ENCODE measurements at places on chromosomes 3 and 15.

- no peak for DNase-seq
Observed at GRCh38 chr3:94862703-94863102, 799.8 kb downstream of the NSUN3 start.

GRCh38 chr3:72763751-72764440 is 84.3 kb downstream of the SHQ1 start:
- no peak for DNase-seq

- DNase-seq, result no peak
Observed at GRCh38 chr3:43755516-43756200, 64.9 kb downstream of the ABHD5 start.

- no peak for DNase-seq
Observed at GRCh38 chr3:50411229-50411628, 51.9 kb upstream of the TMEM115 start.

DNA sequence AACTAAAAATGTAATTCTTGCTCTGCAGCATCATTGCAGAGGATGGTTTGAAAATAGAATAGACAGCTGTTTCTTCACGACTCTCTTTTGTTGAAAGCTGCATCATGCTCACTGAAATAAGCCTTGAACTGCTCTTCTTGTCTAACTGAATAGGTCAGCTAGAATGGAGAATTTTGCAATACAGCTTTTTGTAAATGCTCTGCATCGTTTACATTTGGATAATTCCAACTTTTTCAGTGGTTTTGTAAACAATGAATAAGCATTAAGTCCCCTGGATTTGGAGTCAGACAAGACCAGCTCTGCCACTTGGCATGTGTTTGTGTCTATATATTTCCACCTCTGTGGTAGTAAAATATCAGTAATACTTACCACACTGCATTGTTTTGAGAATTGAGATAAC is 95.2 kb downstream of the PLSCR2 start:
- no peak for DNase-seq

GRCh38 chr15:75947092-75947491 is 43.4 kb downstream of the FBXO22 start:
- DNase-seq, result no peak

DNA sequence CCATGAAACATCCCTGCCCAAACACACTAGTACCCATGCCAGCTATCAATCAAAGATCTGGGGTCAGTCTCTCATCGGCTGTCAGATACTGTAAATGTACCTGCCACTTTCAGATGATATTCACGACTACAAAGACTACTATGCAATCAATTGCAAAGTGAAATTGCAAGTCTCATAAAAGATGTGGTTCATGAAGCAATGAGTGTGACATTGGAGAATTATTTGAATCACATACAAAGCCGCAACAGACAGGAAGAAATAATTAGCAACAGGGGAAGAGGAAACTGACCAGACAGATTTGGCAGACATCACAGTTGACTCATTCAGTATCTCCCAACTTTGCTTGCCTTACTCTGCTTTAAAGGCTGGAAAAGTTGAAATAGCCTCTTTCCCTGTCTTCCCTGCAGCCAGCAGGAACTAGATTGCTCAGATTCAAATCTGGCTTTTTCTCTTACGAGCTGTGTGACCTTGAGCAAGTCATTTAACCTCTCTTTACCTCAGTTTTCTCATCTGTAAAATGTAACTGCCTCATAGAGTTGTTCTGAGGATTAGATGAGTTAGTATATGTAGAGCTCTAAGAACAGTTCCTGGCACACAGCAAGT is 95.7 kb upstream of the C3orf80 start:
- DNase-seq, result no peak

- DNase-seq, result no peak
Observed at GRCh38 chr15:65233696-65234095, 22.4 kb upstream of the CILP start.

GRCh38 chr3:194872669-194872977 is 186.9 kb downstream of the FAM43A start:
- DNase-seq, result no peak

DNA sequence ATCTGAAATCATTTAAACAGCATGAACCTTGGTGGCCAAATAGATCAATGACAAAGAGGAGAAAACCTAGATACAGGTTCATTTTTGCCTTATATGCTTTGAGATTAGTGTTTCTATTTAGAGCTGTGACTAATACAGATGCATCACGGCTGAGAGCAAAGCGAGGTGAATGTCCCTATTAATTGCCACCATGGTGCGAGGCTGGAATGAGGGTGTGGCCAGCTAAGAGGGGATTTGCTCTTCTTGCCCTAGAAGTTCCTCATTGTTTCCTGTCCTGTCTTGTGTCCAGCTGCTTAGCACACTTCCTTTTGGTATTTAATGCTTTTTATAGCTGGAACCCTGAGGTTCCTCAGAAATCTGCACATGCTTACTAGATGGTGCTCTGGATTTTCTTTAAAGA is 339.1 kb upstream of the RGMA start:
- DNase-seq, result no peak

DNA sequence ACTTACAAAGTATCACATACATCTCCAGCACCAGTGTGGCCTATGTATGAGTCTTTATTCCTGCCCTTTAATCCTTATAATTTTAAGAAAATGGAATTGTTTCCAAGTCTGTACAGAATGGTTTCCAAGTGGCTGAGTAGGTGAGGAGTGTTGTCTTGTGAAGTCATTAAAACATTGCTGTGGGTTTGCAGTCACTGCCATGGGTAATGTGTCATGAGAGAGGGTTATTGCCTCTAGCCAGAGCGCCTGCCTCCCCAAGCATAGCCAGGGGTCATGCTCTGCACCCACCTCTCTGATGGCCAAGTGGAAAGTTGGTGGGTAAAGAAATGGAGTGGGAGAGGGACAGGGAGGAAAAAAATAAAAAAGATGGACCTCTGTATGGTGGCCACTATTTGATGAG is 25.3 kb downstream of the TRAK1 start:
- no peak for DNase-seq

DNA sequence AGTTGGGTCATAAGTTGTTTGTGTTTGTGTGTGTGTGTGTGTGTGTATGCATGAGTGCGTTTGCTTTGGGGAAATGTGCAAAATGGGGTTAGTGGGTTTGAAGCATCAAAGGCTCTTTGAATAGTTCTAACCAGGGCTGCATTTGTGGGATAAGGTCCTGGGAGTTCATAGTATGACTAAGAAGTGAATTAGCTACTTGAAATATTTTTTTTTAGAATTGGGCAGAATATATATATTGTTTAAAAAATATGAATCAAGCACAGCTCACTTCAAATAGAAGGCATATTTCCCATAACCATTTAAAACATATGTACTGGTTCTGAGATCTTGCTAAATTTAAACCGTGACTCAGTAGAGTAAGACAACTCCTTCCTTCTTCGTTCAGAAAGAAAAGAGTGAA is 43.1 kb downstream of the IGF2BP2 start:
- no peak for DNase-seq

- DNase-seq, result no peak
Observed at GRCh38 chr3:129233538-129233937, 15.9 kb upstream of the COPG1 start.

DNA sequence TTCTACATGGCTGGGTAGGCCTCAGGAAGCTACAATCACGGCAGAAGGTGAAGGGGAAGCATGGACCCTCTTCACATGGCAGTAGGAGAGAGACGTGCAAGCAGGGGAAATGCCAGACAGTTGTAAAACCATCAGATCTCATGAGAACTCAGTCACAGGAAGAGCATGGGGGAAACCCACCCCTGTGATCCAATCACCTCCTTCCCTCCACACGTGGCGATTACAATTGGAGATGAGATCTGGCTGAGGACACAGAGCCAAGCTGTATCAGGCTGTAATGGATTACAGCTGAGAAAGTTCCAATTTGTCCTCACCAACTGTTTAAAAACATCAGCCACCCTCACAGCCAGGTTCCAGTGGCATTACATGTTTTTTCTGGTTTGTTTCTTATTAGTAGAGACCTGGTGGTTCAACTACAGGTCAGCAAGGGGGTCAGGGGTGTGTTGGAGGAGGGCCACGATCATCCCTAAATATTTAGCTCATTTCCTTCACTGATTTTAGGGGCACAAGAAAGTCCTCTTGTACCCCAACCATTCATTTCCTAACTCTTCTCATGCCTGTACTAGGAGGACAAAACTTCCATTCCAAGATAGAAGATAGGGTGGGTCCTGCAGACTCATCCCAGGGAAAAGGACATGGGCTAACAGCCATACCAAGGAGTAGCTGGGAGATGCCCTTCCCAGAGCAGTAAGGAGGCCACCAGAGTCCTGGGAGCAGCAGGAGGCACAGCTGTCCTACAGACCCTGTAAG is 54.4 kb downstream of the ANXA2 start:
- no peak for DNase-seq

GRCh38 chr3:186464424-186465093 is 79.6 kb downstream of the CRYGS start:
- DNase-seq, result no peak

DNA sequence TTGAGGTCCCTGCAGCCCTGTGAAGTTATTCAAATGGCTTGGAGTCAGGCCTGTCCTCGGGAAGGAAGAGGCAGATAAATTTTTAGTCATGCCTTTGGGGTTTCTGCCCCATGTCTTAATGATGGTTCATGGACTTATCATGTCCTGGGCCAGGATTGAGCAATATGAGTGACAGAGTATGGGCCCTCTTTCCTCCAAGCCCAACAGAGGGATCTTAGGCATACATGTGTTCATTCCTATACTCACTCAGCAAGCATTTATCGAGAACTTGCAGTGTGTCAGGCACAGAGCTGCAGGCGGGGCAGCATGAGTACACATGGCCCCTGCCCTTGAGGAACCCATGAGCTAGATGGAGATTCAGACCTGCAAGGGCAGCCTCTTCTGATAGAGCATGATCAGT is 6.2 kb downstream of the ESYT3 start:
- DNase-seq, result no peak

- no peak for DNase-seq
Observed at GRCh38 chr15:83396101-83396500, 51.0 kb upstream of the SH3GL3 start.

DNA sequence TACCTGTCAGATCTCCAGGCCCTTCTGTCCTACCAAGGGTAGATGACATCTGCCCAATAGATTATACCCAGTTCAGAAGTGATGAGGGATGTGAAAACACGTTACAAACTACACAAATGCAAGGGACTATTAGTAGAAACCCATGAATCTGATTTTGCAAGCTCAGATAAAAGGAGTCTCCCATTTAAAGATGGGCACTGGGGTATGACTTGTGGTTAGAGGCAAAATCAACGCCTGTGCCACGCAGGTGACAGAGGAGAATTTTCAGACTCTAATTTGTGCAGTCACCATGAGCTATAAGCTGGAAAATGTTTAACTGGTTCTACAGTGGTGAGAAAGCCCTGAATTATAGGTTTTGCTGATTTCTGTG is 184.4 kb upstream of the LPP start:
- no peak for DNase-seq

GRCh38 chr3:168802766-168803165 is 707.0 kb upstream of the GOLIM4 start:
- DNase-seq, result no peak

GRCh38 chr3:71046791-71047190 is 536.7 kb downstream of the FOXP1 start:
- DNase-seq, result no peak

DNA sequence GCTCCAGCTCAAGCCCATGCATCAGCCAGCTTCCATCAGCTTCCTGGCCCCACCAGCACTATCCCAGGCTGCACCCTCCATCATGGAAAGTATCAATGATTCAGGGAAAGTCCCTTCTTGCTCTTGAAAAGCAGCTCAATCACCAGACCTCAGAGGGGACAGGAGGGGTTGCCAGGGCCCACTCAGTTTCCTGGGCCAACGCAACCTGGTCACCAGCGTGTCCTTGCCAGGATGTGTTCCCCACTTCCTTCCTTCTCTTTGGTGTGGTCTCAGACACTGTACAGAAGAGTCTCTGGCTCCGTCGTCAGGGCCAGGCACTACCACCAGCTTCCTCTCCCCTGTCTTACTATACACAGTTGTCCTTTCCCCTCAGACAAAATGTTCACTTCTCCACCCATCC is 3.0 kb downstream of the HDC start:
- no peak for DNase-seq

GRCh38 chr15:48507416-48508065 is 138.0 kb downstream of the FBN1 start:
- DNase-seq, result no peak

- DNase-seq, result no peak
Observed at GRCh38 chr3:36866368-36866767, 78.5 kb downstream of the TRANK1 start.

GRCh38 chr15:25939122-25939521 is 76.0 kb upstream of the ATP10A start:
- no peak for DNase-seq

- DNase-seq, result no peak
Observed at GRCh38 chr3:120855665-120856437, 52.2 kb upstream of the STXBP5L start.

GRCh38 chr3:99355465-99355864 is 282.9 kb upstream of the COL8A1 start:
- no peak for DNase-seq

DNA sequence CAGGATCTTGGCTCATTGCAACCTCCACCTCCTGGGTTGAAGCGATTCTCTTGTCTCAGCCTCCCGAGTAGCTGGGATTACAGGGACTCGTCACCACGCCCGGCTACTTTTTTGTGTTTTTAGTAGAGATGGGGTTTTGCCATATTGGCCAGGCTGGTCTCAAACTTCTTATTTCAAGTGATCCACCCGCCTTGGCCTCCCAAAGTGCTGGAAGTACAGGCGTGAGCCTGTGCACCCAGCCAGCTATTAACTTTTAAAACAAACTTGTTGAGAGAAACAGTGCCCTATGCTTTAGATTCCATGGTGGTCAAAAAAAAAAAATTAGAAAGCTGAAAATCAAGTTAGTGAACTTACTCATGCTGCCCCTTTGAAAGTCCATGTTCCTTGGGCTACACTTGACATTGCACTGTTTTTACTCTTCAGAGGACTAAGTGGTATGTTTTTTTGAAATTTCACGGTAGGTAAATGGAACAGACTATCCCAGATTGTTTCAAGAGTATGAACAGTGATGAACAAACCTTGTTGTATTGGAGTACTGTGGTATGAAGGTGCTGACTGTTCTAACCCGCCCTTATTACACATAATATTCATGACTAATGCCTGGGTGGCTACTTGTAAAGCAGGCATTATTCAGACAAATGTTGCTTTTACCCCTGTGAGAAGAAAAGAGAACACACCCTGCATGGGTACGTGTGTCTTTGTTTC is 206.9 kb downstream of the KLHL25 start:
- no peak for DNase-seq

DNA sequence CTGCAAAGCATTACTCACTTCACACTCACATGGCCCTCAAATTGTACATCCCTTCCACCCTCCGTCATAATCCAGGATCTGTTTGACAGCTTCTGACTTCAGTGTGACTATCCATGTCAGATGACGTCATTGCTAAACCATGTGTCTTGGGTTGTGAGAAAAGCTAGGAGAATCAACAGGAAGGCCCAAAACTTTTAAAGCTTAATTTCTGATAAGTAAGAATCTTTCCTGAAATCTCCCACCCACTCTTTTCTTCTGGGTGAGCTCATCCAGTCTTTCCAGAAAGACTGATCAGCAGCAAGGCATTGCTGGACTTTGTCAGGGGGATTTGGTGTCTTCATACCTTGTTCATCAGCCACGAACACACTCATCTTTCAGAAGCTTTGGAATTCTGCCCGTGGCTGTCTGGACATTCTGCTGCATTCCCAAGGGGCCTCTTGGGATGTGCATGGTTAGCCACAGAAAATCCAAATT is 11.5 kb upstream of the LMCD1 start:
- no peak for DNase-seq

- DNase-seq, result no peak
Observed at GRCh38 chr15:56760186-56760585, 26.9 kb upstream of the ZNF280D start.

GRCh38 chr15:51775967-51776816 is 24.8 kb downstream of the TMOD2 start:
- no peak for DNase-seq
